ENCODE measurements at places on chromosomes 6 and 20.

DNA sequence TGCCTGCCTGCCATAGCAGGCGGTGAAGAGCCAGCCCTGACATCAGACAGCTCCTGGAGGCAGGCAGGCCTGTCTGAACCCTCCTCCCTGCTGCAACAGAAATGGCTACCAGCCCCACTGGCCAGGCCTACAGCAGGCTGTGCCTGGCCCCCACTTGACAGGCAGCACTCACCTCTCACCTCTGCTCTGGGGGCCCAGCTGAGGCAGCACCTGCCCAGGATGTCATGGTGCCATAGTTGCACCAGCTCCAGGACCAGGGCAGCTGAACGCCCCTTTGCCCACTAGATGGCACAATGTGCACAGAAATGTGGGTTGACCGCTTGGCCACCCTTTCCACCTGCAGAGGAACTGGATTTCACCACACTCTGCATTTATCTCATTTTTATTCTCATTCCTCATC, 30.6 kb downstream of the MRPL14 start:
- peak; percentile 82 for DNase-seq

DNA sequence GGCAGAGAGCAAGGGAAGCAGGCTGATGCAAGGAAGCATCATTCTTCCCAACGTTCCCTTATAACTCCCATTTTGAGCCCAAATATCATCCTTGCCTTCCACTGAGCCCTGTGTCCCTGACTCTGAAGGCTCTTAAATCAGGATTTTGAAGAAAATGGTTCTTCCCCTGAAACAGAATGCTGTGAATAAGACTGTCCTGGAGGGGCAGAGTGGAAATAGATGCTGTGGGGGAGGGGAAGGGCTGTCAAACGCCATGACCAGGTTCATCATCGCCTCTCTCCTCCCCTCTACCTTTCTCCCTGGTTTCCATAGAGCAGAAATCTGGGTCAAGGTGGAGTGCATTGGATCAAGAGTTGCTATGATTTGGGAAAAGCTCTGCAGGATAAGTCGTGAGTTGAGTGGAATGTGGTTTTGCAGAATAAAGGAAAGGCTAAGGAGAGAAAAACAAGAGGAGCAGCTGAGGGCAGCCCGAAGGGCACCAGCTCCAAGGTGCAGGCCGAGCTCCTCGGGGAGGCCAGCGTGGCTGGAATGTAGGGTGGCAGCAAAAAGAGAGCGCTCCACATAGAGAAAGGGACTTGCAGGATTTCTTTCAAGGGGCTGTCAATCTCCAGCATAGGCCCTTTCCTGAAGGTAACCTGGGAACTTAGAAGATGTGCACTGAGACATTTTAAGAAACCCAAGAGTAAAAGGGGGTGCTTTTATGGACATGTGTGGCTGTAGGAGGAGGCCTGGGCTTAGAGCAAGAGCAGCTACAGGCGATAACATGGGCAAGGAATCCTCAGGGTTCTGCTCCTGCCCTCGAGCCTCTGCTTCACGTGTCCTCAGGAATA, 120.8 kb upstream of the CDYL start:
- DNase-seq = no peak

- no peak for DNase-seq
These were observed 82.1 kb downstream of the IYD start for GRCh38 chr6:150450918-150451317.

GRCh38 chr6:30682143-30683117, 4.0 kb downstream of the PPP1R18 start:
- peak; percentile 82 for DNase-seq

GRCh38 chr6:150142097-150142669, 661 bp upstream of the PPP1R14C start:
- DNase-seq = peak; percentile 52

GRCh38 chr20:54208548-54209176, 775 bp downstream of the PFDN4 start:
- DNase-seq = peak; percentile 40

- DNase-seq = peak; percentile 80
These were observed 91.3 kb downstream of the PDE10A start for GRCh38 chr6:165571721-165572132.

- DNase-seq = peak; percentile 71
These were observed 278.6 kb downstream of the TBC1D32 start for GRCh38 chr6:121055572-121056163.

DNA sequence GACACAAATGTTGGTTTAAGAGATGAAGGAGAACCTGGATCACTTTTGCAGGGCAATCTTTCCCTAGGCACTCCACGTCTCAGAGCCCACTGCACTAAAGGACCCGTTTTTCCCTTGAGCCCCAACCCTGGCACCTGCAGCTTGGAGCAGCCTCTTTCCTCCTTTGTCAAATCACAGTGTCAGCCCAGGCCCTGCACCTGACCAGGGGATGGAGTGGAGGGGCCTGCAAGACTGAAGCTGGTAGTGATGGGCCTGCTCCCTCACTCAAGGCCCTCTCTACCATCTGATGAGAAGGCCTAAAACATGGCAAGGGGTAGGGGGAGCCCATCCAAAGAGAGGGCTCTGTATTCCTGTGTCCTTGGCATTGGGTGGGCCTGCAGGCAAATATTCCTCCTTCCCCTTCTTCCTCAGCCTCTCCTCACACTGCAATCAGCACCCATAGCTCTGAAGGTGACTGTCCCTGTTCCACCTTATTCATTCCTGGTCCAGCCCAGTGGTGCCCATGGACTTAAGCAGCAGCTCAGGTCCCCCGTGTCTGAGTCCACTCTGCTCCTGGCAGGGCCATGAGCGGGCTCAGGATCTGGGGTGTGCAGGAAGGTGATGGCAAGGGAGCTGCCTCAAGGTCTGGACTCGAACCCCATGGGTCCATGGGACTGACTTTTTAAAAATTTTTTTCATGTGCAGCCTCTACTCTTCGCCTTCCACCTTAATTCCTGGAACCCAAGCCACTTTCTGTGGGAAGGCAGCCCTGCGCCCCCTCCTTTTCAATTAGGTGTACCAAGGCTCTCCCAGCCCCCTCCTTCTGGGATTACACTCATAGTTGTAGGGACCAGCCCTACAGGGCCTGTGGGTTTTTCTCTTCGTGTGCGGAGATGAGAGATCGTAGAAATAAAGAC, 6.7 kb downstream of the RAET1G start:
- no peak for DNase-seq

GRCh38 chr6:138421089-138421488, 17.1 kb downstream of the HEBP2 start:
- DNase-seq = no peak

DNA sequence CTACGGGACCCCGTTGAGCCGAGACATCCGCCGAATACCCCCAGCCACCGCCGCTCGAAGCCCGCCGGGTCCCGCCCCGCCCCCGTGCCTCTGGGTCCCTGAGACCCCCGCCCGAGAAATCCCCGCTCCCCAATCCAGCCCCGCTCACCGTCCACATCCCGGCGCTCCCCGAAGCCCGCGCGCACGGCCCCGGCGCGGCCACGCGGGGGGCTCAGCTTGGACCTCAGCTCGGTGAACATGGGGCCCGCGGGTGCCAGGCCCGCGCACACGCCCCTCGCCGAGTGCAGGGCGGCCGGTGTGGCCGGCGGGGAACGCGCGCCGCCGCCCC, 249 bp downstream of the SAMD10 start:
- DNase-seq = no peak

GRCh38 chr6:49299279-49299678, 163.8 kb downstream of the MMUT start:
- DNase-seq = peak; percentile 21

GRCh38 chr6:150694889-150695288, 95.2 kb downstream of the PLEKHG1 start:
- no peak for DNase-seq

DNA sequence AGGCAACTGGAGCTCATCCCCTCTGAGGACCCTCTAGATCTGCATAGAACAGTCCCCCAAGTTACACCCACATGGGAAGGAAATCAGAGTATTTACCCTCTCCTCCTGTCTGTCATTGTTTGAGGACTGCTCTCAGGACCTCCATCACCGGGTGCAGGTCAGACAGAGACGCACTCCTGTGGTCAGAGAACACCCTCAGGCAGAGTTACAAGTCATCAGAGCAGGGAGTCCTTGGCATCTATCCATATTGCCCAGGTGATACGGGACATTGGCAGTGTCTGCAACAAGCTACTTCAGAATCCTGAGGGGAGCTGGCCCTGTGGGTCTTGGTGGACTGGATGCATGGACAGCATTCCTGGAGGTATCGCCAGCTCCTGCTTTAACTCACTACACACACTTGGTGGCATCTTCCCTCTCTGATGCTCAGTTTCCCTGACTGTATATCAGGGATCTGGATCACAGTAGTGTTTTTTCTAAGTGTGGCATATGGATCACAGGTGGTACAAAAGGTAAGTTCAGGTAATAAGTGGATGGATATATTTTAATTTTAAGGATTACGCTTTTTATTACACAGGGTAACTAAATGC, 15.1 kb upstream of the ISM1 start:
- no peak for DNase-seq

DNA sequence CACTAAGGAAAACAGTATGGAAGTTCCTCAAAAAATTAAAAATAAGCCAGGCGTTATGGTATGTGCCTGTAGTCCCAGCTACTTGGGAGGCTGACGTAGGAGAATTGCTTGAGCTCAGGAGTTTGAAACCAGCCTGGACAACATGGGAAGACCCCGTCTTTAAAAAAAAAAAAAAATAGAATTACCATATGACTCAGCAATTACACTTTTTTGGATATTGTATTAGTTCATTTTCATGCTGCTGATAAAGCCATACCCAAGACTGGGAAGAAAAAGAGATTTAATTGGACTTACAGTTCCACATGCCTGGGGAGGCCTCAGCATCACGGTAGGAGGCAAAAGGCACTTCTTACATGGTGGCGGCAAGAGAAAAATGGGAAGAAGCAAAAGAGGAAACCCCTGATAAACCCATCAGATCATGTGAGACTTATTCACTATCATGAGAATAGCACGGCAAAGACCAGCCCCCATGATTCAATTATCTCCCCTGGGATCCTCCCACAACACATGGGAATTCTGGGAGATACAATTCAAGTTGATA, 10.8 kb upstream of the SMIM29 start:
- DNase-seq = no peak

DNA sequence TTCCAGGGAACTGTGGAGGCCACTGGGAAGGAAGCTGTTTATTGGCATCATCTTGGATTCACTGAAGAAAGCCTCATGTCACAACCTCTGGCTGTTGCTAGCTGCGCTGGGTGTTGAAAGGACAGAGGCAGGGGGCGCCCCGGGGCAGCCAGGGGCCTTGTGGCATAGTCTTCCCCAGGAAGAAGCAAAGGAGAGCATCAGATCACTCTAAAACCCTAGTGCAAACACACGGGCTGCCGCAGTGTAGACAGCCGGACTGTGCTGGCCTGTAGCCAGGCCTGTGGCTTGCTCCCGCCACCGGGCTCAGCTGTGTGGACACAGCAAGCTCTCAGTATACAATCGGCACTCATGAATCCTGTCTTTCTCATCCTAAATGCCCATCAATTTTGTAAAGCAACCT, 23.8 kb upstream of the SMOC2 start:
- no peak for DNase-seq

- DNase-seq = no peak
These were observed 119.7 kb downstream of the MAP3K4 start for GRCh38 chr6:161111261-161111660.

DNA sequence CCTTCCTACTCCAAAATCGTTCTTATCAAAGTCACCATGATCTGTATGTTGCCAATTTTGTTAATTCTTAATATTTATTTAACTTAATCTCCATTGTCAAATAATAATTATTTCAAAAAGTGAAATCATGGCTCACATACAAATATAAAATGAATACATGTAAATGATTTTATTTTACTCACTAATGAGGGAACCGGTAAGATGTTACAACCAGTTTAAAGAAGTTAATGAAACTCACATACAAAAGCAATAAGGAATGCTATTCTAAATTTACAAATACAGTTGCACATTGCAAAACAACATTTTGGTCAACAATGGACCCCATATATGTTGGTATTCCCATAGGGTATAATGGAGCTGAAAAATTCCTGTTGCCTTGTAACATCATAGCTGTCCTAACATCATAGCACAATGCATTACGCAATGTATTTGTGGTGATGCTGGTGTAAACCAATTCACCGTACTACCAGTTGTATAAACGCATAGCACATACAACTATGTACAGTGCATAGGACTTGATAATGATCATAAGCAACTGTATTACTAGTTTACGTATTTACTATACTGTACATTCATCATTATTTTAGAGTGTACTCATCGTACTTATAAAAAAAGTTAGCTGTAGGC, 6.5 kb upstream of the SLC22A16 start:
- no peak for DNase-seq

DNA sequence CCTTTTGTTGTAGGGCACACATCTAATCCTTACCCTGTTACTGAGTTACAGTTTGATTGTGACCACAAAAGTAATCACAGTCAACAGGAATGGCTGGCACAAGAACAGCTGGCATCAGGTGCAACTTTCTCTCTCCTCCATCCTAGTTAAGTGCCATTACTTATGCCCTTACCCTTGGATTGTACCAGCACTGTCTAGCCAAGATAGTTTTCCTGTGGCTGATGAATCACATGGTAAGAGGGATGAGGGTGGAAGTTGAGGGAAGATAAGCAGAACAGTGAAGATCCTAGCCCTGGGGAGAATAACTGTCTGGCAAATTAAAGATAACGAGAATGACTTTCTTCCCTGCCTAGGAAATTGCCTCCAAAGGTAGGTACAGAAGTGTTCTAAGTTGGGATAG, 42.0 kb downstream of the RNF217 start:
- DNase-seq = no peak

DNA sequence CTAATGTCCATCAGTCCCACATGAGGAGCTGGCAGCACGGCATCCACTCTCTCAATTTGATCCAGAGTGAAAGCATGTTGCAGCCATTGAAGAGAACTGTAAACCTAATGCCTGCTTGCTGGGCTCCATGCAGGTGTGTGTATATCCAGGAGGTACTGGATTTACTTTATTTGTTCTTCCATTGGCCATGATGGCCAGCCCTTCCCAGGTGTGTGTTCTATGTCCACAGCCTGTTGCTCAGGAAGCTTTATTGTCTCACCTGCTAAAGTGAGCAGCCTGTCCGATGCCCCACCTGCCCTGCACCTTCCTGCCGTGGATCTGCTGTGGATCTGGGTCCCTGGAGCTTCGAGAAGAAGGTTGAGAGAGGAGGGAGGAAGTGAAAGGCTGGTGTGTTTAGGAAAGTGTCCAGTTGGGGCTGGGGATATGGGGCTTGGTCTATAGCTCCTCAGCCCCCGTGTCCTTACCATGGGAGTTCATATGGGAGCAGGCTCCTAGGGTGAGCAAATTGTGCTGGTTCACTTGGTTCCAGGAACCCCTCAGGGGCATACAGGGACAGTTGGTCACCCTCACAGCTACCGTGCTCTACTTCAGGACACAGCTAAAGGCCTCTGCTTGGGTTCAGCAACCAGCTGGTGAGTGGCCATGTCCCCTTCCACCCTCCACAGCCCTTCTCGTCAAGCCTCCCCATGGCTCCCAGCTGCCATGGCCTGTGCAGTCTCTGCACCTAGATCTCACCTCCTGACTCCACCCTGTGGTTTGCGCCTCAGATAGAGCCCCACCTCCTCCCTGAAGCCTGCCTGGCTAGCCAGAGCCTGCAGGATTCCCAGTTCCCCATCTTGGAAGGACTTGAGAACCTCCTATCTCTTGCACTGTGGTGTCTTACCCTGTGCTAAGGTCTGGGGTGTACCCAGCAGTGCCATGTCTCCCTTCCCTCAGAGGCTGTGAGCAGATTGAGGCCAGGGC, 12.7 kb downstream of the TREML2 start:
- no peak for DNase-seq

GRCh38 chr6:125340991-125341390, 39.2 kb upstream of the HDDC2 start:
- DNase-seq = no peak

GRCh38 chr20:34575756-34576155, 17.2 kb downstream of the MAP1LC3A start:
- no peak for DNase-seq

Measured in cardiac fibroblast (primary cell).